Caki2 (cell line): ENCODE measurements at places on chromosomes 7 and 10.

GRCh38 chr7:135913404-135913803 is 63.8 kb downstream of the MTPN start:
- no peak for DNase-seq

DNA sequence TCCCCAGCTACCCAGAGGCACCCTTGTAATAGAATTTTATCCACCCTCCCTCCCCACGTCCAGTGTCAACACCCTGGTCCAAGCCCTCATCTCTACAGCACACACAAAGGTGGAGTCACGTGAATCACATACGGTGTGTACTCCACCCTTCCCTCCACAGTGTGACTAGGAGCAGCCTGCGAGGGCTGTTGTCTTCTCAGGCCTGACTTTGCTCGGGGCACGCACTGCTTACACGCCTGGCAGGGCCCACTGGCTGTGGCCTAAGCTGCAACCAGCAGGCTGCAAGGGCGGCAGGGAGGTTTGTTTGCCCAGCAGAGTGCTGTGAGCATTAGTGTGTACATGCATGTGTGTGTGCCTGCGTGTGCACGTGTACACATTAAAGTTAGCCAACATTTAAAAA is 93.7 kb downstream of the COBL start:
- DNase-seq = no peak

GRCh38 chr10:110852255-110852896 is 19.4 kb upstream of the PDCD4 start:
- DNase-seq = peak; percentile 44

DNA sequence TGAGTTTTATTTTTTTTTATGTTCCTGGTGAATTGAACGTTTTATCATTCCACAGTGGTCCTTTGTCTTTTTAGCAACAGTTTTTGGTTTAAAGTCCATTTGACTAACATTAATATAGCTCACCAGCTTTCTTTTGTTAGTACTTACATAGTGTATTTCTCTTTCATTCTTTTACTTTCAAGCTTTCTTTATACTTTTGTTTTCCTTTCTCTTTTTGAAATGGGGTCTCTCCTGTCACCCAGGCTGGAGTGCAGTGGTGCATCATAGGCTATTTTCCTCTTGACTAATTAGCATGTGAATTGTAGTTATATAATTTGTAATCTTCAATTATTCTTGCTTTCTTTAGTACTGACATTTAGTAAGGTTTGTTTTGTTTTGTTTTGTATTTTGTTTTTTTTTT is 27.8 kb downstream of the GARIN1A start:
- no peak for DNase-seq

DNA sequence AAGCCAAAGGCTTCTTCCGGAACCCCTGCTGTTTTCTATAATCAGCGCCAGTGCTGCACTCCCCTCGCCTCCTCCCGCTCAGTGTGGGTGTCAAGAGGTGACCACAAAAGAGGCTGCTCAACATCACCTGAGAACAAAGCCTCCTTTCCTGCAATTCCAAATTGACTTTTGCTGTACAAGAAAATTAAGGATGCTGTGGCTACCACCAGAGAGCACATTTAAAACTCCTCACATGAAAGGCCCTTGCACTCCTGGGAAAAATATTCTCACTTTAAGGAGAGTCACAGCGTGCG is 96.4 kb downstream of the HIPK2 start:
- no peak for DNase-seq

GRCh38 chr10:23676296-23676695 is 237.4 kb downstream of the OTUD1 start:
- no peak for DNase-seq

DNA sequence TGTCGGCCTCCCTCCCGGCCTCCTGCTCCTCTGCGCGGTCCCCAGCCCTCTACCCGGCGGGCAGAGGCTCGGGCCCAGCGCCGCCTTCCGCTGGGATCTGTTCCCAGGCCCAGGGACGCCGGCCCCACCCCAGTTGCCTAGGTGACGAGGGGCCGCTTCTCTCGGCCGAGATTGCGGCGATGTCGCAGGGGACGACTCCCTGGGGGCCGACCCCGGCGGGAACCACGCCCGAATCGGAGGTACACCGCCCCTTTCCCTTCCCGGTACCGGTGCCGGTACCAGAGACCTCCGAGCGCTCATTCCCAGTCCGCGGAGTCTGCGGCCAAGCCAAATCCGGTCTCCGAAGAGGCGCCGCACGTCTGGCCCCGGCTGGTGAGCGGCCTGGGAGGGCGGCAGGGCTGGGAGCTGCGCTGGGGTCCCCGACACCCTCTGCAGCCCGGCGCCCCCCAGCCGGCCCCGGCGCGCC is at the start of gene CABCOCO1:
TSS of gene CABCOCO1 (plus strand) at position 136 of the 466 bp plus-strand sequence. CDS start at position 180, 44 bp downstream.
- peak; percentile 78 for DNase-seq

DNA sequence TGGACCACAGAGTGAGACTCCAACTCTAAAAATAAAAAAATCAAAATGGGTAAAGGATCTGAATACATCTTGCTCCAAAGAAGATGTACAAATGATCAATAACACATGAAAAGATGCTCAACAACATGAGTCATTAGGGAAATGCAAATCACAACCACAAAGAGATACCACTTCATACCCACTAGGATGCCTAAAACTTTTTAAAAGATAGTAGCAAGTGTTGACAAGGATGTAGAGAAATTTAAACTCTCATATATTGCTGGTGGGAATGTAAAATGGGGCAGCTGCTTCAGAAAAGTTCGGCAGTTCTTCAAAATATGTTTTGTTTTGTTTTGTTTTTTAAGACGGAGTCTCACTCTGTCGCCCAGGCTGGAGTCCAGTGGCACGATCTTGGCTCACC is 45.7 kb upstream of the GTF2IRD1 start:
- DNase-seq = no peak

DNA sequence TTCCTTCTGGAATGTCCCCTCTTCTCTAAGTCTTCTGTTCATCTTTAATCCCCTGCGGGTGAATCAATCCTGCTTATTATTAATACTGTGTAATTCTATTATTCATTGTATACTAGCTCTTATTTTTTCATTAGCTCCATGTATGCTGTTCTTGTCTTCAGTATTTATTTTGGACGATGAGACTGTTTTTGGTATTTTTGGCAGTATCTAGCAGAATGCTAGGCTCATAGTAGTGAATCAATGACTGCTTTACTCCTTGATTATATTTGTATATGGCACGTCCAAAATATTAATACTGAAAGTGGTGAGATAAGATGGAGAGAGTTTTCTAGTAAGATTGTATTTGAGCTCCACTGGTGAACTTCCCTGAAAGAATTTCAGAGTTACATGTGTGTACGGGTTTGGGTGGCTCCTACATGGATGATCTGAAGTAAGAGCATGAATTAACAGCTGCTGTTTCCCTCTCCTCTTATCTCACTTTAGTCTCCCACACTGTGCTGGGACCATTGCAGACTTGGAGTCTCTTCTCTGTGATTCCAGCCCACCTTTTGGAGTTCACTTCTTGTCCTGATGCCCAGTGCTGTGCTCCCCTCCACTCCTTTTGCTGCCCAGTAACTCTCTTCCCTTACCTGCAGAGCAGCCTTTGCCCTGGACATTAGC is 226.0 kb downstream of the CDK14 start:
- no peak for DNase-seq

DNA sequence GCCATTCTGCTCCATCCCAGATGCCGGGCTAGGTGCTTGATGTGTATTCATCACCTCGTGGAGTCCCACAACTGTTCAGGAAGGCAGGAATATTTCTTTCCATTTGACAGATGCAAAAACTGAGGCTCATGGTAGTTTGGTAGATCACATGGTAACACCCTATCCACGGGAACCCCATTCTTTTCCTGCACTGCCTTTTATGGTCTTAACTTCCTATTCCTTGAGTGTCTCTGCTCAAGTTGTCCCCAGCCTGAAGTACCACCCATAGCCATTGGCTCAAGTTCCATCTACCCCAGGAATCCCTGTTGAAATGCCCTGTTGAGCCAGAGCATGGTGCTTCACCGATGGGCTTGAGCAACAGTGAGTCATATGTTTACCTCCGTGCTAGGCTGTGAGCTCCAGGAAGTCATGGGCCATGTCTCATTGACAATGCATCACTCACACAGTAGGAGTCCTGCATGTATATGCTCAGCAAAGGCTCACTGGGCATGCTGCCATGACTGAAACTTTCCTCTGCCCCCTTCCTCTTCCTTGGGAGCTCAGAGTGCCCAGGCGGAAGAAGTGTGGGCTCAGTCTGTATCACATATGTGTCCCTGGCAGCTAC is 71.7 kb upstream of the ADAM12 start:
- DNase-seq = peak; percentile 89

GRCh38 chr10:108422286-108422685 is 1257.8 kb upstream of the SORCS1 start:
- no peak for DNase-seq

- peak; percentile 89 for DNase-seq
These were observed 286.8 kb downstream of the PARD3 start for GRCh38 chr10:34528320-34528719.

DNA sequence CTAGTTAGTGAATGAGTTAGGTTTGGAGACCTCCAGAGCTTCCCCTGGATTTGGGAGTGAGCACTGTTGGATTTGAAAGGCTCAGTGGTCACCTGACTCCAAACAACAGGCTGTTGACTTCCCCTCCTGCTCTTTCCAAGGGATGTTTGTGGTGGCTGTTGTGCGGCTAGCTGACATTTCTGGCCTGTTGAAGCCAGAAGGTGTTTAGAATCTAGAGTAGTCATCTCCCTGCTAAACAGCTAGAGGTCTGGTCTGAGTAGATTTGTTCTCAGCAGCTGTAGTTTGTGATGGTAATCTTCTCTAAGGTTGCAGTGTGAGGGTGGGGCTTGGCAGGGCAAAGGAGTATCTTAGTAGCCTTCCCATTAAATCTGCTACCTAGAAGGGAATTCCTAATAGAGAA is 30.1 kb downstream of the BPGM start:
- DNase-seq = no peak

DNA sequence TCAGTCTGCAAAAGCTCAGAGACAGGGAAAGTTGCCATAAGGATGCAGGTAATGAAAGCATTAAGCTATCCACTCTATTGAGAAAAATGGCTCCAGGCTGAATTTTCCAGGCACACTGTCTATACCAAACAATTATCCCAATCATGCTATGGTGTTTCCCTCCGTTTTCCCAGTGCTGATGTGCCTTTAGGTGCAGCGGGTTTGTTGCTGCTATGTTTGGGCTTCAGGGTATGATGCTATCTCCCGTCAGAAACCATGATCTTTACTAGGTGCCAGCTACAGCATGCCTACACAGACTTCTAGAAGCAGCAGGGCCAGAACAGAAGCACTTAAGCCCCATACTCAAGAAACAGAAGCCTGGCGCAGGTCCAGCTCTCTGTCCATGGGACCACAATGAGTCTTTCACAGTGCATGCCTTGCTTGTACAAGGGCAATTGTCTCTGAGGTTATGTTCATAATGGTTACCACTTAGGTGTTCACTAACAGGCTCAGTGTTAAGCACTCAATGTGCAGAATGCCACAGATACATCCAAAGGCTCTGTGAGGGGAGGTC is 19.4 kb downstream of the STEAP1B start:
- DNase-seq = no peak

GRCh38 chr10:101237081-101237981 is 8.1 kb upstream of the LBX1 start:
- DNase-seq = no peak

DNA sequence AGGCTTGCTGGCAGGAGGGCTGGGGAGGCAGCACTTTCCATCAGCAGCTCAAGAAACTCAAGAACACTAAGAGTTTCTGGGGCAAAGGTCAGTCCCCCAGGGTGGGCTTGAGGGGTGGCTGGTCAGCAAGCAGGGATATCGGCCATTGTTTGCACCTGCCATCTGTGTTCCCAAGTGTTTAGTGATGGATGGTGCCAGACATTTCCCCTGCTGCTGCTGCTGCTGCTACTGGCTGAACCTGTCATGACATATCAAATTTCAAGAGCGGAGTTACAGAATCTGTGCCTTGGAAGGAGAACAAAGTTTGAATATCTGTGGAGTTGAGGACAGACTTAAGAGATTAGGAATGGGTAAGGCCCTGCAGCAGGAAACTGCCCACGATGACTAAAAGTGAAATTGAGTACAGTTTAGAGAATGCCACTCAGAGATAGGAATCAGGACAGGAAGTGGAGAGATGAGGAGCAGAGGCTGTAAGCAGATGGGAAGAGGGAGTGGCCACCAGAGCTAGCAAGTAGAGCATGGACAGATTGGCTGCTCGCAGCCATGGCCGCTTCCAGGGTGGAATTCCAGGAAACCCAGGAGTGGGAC is 39.2 kb upstream of the PPP1R3C start:
- no peak for DNase-seq

DNA sequence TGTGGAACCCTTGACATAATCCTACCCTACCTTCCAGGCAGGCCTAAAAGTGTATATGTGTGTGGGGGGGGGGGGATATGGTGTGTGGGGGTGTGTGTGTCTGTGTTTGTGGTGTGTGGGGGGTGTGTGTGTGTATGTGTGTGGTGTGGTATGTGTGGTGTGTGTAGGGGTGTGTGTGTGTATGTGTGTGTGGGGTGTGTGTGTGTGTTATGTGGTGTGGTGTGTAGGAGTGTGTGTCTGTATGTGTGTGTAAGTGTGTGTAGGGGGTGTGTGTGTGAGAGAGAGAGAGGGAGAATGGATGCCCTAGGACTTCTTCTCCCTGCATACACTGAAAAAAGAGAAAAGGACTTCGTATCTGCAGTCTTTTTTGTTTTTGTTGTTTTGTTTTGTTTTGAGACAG is 12.3 kb upstream of the IMPDH1 start:
- DNase-seq = no peak

DNA sequence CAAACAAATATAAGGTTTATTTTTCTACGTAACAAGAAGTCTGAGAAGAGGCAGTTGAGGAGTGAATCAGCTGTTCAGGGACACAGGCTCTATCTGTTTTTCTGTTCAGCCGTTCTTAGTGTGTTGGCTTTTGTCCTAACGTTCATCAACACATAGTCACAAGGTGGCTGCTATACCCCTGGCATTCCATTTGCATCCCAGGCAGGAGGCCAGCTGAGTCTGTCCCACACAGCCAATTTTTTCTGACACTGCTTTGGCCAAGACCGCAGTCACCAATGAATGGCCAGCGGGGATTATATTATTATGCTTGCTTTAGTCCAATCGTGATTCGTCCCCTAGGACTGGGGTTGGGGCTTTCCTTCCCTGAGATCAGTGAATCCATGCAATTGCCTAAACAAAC is 143.4 kb upstream of the CHST15 start:
- DNase-seq = no peak

- no peak for DNase-seq
These were observed 301.8 kb upstream of the ZWINT start for GRCh38 chr10:56662765-56663447.

GRCh38 chr7:37117292-37117691 is 331.4 kb downstream of the ELMO1 start:
- DNase-seq = no peak

GRCh38 chr7:141073173-141073640 is 657 bp upstream of the TMEM178B start:
- peak; percentile 64 for DNase-seq

DNA sequence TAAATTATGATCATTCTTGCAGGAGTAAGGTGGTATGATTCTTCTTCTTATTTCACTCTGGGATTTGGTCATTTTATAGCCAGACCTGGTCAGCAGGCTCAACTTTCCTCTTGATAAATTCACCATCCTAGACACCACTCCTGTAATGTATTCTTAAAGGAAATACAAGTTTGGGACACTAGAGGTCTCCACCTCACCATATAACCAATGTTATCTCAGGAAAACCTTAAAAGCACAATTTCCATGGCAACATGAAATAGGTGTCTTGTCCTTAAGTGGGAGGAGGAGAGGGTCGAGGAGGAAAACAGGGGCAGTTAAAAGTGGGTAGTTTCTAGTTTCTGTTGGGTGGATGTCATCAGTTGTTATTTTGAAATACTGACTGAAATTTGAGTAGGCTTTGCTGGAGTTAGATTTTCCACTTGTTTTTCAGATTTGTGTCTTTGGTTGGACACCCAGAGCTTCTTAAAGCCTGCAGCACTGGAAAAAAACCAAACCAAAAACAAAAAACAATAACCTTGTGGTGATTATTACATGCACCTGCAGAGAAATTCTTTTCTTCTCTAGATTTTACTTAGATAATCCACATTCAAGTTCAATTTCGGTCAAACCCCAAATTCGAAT is 163.1 kb downstream of the PRKCQ start:
- peak; percentile 53 for DNase-seq
